ENCODE measurements at places on chromosomes 13 and 19.

- no peak overlapping the region for H3K4me3 ChIP-seq
- peaks cover 8% of the 10 kb centered on the region for H3K4me1 ChIP-seq
- no peak overlapping the region for H3K27ac ChIP-seq
- no peak for DNase-seq
These were observed 19.0 kb upstream of the N4BP2L1 start for GRCh38 chr13:32446773-32447465.

GRCh38 chr13:107865318-107865575 lies 350.1 kb downstream of the LIG4 start:
- DNase-seq = no peak
- no peaks in the 10 kb centered on the region for H3K4me1 ChIP-seq
- H3K27ac ChIP-seq = no peak overlapping the region

- H3K4me3 ChIP-seq = no peak overlapping the region
- no peak overlapping the region for H3K27ac ChIP-seq
- H3K27me3 ChIP-seq = no peaks in the 10 kb centered on the region
- H3K36me3 ChIP-seq = no peaks in the 10 kb centered on the region
- DNase-seq = no peak
These were observed 8.5 kb downstream of the CYSLTR2 start for GRCh38 chr13:48662226-48662625.

DNA sequence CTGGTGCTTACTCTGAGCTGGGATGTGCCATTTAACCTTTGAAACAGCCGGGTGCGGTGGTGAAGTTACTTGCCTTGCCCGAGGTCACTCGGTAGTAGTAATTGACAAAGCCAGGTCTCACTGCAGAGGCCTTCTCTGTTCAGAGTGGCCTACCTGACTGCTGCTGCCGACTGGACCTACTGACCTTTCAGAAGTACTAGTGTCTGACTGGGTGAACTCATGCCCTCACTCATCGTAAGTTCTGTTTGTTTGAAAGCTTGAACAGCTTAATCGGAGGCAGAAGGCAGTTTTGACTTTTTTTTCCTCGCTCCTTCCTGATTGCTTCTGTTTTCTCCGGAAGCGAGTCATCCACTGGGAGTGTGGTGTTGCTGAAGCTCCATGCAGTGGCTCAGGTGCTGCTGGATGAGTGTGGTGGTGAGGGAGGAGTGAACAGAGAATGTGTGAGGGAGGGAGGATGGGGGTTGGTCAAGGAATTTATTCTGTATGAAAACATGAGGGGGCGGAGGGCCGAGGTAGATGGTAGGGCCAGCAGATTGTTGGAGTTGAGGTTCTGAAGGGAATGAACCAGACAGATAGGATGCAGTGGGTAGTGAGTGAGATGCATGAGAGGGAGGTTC lies 2.7 kb downstream of the SPINT2 start:
- DNase-seq = no peak
- H3K36me3 ChIP-seq = no peaks in the 10 kb centered on the region
- H3K27me3 ChIP-seq = no peaks in the 10 kb centered on the region
- no peak overlapping the region for H3K27ac ChIP-seq
- H3K4me3 ChIP-seq = no peak overlapping the region

GRCh38 chr13:90448466-90449037 lies 898.9 kb upstream of the MIR17HG start:
- DNase-seq = no peak
- H3K4me3 ChIP-seq = no peak overlapping the region
- H3K36me3 ChIP-seq = no peaks in the 10 kb centered on the region
- no peak overlapping the region for H3K27ac ChIP-seq
- H3K27me3 ChIP-seq = no peaks in the 10 kb centered on the region
